ENCODE measurements at places on chromosomes 2 and 18.

GRCh38 chr18:49082714-49083688 lies 132.2 kb upstream of the SMAD7 start:
- no peak for ATAC-seq

DNA sequence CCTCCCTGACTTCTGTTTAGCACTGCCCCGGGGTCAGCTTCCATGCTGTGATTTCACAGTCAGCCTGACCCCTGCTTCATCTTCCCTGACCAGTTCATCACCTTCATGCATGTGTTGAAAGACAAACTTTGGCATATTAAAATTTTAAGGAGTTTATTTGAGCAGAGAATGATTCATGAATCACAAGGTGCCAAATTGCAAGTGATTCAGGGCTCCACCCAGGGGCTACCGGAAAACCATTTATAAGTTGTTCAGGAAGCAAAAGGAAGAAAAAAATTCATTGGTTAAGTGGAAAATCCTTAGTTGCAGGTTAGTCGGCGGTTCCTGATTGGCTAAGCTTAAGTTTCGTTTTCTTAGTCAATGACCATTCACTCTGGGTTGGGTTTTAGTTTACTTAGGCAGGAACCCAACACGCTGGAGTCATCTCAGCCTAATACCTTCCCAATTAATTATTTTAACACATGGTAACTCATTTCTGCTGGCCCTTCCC lies 10.6 kb downstream of the IL1F10 start:
- ATAC-seq = no peak

DNA sequence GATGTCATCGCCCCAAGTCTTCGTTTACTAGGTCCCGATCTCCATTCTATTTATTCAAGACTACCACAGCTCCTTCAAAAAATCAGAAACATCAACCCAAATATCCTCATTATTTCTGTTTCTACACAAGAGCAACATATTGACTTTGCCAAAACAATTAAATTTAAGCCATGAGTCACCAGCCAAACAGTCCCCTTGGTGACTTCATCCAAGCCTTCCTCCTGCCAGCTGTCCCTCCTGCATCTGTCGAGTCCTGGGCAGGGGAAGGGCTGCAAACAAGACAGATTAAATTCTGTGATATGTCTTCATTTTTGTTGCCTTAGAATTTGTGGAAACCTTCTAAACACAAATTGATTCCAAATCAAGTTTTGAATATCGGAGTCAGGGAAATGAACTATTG lies 110.3 kb downstream of the SP3 start:
- no peak for ATAC-seq

DNA sequence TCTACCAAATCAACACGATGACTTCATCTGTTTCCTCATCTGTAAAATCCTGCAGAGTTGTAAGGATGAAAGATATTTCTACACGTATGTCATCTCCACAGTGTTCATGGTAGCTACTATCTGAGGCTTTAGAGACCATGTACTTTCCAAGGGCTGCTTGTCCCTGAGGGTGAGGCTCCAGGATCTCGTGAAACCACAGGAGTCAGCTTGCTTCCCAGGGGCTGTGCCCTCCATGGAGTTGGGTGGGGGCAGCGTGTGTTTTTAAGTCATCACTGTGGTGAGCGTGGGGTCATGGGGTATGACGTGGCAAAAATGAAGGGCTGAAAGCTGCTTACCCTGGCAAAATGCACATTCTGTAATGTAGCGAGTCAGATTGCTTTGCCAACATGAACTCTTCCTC lies 81.6 kb downstream of the ASAP2 start:
- ATAC-seq = no peak

GRCh38 chr2:33488715-33489540 lies 12.5 kb downstream of the RASGRP3 start:
- ATAC-seq = peak; percentile 55

GRCh38 chr18:43590182-43590903 lies 313.1 kb upstream of the SYT4 start:
- ATAC-seq = no peak

DNA sequence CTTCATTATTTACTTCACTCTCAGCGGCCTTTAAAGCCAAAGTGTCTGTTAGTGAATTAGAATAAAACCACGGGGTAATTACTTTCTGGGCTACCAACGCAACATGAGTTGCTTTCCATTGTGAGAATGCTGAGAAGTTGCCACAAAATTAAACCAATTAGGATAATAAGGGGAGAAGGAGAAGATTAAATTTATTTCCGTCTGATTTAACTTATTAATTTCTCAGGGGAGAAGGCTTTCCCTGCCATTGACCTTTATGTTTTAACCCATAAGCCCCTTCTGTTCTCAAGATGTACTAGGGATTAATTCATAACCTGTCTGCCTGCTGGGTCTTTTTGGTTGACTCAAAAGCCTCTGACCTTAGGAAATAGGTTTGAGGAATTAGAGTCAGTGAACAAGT lies 42.3 kb upstream of the IGFBP5 start:
- ATAC-seq = no peak

DNA sequence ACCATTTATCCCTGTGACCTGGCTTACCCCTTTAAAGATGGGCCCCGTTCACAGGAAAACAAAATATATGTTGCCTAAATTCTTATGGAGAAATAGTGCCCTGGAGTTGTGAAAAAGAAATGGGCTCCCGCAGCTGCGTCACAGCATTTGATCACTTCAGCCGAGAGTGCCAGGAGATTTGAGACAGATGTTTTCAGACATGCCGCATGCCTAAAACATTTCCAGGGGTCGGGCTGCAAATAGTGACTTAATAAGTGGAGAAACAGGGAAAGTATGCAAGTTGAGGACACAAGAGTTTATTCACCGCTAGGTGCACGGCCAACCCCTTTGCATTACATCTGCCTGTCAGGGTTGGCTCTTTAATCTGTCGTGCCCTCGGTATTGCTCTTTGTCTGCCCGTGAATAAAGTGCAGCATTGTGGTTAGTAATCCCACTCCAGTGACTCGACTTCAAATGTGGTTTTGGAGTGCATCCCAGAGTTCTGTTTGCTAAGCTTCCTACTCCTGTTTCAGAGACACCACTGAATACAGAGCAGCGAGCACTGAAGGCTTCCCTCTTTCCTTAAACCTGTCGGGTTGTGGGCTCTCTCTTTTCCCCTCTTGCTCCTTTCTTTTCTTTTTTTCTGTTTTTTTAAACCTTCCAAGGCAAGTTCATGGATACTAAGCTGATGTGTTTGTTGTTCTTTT lies 187.5 kb downstream of the LTBP1 start:
- no peak for ATAC-seq

DNA sequence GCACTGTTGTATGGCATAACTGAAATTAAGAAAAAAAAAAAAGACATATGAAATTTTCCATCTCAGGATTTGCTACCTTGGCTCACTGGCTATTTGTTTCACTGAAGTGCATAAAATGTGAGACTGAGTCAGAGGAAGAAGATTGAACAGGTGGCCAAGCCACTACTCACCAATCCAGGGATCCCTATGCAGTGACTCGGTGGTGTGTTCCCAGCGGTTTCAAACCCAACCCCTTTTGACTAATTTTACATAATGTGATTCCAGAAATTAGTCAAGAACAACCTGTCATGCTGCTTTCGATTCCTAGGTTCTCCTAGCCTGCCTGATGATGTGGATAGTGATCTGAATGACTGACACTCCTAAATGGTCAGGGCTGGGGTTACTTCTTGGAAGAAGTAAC lies 77.3 kb downstream of the KLHL14 start:
- ATAC-seq = no peak

GRCh38 chr2:16014802-16015201 lies 74.5 kb downstream of the MYCN start:
- ATAC-seq = no peak
